ENCODE measurements at places on chromosomes 2 and 18.

- DNase-seq: no peak
These were observed 16.9 kb downstream of the PRKAG3 start for GRCh38 chr2:218814540-218815243.

DNA sequence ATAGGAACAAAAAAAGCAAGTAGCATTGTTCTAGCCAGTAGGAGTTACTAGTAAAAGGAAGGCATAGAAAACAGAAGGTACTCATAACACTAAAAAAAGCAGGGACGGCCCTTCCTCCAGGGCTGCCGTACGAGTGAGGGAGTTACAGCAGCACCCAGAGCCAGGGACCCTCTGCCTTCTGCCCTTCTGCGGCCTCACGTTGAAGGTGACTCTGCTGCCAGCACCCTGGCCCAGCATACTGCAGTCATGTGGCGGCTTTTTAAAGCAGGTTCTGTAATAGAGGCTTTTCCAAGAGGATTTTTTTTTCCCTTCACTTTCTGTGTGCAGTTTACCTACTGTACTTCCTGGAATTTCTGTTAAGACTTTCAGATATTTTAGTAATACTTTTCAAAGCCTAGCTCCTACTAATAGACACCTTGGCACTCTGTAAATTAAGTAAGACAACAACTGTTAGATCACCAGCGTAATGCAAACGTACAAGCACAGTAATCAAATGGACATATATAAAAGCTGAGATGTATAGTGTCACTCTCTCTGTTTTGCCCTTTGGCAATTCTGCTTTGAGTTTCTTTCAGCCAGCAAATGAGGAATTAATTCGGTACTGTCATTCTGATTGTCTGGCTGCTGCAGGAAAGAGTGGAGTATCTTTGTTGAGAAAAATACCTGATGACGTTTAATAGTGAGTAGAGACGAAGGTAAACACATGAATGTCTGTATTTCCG, 161.5 kb downstream of the PTGR3 start:
- no peak for DNase-seq

- no peak for DNase-seq
These were observed 17.7 kb downstream of the PHOSPHO2 start for GRCh38 chr2:169711751-169712509.

DNA sequence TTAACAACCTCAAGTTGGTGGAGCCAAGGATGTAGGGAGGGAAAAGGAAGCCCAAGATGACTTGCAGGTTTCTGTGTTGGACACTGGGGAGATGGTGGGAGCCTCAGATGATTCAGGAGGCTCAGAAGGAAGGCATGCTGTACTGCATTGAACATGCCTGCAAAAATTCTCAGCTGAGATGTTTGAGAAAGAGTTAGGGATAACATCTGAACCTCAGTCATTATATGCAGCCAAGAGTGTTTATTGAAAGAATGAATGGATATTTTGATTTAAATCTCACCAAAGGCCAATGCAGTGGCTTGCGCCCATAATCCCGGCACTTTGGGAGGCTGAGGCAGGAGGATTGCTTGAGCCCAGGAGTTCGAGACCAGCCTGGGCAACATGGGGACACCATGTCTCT, 243.0 kb downstream of the MYCN start:
- no peak for DNase-seq

GRCh38 chr18:55763805-55764204, 175.8 kb upstream of the TCF4 start:
- no peak for DNase-seq

DNA sequence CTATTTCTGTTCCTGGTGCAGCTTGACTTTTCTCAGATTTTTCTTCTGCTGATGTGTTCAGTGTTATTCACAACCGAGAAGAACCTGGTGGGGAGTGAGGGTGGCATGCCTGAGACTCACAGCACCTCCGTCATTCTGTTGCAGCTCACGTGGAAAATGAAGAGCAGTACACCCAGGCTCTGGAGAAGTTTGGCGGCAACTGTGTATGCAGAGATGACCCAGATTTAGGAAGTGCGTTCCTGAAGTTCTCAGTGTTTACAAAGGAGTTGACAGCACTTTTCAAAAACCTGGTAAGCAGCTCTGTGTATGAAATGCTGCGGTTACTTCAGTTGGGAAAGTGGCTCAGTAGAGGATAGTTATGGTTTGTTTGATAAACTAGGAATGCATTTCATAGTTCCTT, 90.5 kb downstream of the ASAP2 start:
- DNase-seq: no peak

All from inflammatory macrophage treated with lipopolysaccharide for 4 hours (primary cell).